Testis (tissue), 5 donors: ENCODE measurements at places on chromosomes 3 and 15. TPM values are rescaled to one million over a fixed set of nuclear protein-coding genes. Genes with fewer than 3 reads are reported as not detected.

DNA sequence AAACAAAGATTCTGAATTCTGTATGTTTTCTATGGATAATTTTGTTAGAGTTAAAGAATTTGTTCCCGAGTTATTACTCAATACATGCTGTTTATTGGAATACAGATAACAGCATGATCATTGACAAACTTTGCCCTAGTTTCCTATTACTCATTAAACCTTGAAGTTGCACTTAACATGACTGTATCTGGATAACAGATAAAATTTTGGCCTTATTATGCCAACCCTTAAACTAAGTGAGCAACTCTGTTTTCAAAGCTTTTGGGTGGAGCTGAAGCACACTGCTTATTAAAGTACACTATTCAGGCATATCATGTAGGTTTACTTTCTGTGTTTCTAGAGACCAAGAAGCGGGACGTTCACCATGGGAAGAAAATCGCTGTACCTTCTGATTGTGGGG, at the start of gene AADAC:
TSS of gene AADAC (plus strand) at position 318 of the 400 bp plus-strand sequence. CDS start at position 365, 47 bp downstream.
- no peak for DNase-seq

- no peak for DNase-seq
Measured at GRCh38 chr3:197083486-197083885, 53.9 kb upstream of the MELTF start.

The CMTM7 gene
- polyA plus RNA-seq, result 15.0 TPM

- DNase-seq, result no peak
Measured at GRCh38 chr3:46729038-46729437, 11.4 kb upstream of the PRSS50 start.

GRCh38 chr15:38683382-38684242, 119.0 kb upstream of the RASGRP1 start:
- peak; percentile 66 for DNase-seq

- DNase-seq, result no peak
Measured at GRCh38 chr3:183875411-183875810, 9.3 kb downstream of the PARL start.

The TF gene
- 165 TPM for polyA plus RNA-seq

The DUOX2 gene
- 2.6 TPM for polyA plus RNA-seq

GRCh38 chr3:68972358-68972979, 40.1 kb upstream of the TAFA4 start:
- DNase-seq, result peak; percentile 67

DNA sequence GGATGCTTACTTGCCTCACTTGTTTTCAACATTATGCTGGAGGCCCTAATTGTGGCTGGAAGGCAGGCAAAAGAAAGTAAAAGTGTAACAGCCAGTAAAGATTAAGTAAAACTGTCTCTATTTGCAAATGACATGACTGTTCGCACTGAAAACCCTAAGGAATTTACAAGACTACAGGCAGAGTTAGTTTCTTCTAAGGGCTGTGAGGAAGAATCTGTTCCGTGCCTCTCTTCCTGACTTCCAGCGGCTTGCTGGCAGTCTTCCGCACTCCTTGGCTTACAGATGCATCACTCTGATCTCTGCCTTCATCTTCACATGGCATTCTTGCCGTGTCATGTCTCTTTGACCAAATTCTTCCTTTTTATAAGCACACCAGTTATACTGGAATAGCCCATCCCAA, 86.1 kb downstream of the DLG1 start:
- no peak for DNase-seq

DNA sequence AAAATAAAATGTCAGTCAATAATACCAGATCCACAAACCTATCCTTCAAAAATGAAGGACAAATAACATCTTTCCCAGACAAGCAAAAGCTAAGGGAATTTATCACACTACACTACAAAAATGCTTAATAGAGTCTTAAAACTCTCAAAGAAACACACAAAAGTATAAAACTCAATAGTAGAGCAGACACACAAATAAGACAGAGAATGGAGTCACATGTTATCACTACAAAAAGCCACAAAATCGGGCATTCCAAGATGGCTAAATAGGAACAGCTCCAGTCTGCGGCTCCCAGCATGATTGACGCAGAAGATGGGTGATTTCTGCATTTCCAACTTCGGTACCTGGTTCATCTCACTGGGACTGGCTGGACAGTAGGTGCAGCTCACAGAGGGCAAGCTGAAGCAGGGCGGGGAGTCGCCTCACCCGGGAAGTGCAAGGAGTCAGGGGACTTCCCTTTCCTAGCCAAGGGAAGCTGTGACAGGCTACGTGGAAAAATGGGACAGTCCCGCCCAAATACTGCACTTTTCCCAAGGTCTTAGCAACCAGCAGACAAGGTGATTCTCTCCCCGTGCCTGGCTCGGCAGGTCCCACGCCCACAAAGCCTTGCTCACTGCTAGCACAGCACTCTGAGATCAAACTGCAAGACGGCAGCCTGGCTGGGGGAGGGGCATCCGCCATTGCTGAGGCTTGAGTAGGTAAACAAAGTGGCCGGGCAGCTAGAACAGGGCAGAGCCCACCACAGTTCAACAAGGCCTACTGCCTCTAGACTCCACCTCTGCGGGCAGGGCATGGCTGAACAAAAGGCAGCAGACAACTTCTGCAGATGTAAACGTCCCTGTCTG, 46.3 kb downstream of the SENP7 start:
- no peak for DNase-seq

The GRK7 gene
- polyA plus RNA-seq, result 0.12 TPM
